ENCODE measurements at places on chromosomes 1 and 21.

- DNase-seq, result no peak
Observed at GRCh38 chr1:217133092-217133491, 409.9 kb upstream of the ESRRG start.

GRCh38 chr1:81125672-81126071, 675.1 kb upstream of the ADGRL2 start:
- no peak for DNase-seq

- DNase-seq, result no peak
Observed at GRCh38 chr1:230753191-230753585, 6.0 kb downstream of the CAPN9 start.

DNA sequence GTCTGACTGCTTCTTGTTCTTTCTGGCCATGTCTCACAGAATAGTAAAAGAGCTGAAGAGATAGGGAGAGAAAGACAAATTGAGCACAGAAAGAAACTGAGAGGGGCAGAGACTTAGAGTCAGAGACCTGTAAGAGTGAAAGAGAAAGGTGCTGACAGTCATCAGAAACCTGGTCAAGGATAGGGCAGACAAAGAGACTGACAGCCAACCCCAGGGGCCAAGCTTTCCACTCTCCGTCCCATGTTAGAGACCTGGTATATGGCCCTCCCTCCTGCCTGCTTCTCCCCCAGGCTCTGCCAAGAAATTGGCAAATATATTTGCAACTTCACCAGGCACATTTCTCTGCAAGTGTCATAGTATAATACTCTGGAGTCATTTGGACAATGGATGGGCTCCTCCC, 64.6 kb downstream of the RHBG start:
- no peak for DNase-seq

DNA sequence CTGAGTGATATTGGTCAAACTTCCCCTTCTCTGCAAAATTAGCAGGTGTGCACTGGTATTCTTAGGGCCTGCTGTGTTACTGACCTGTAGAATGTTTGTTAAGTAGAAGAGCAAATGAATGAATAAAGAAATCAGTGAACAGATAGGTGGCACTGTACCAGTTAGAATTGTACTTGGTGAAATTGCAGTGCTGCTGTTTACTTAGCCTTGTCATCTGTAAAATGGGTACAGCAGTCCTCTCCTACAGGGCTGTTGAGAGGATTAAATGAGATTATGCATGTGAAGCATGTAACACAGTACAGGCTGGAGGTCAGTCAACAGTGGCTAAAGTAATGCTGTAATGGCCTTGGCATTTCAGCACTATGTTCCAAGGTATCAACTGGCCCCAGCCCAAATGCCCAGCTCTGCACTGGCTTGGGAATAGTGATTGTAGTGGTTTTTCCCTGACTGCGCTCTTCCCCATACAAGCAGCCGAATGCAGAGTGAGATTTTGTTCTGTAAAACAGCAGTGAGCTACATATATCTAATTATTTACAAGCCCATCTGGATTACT, 10.5 kb downstream of the VANGL1 start:
- DNase-seq, result no peak

DNA sequence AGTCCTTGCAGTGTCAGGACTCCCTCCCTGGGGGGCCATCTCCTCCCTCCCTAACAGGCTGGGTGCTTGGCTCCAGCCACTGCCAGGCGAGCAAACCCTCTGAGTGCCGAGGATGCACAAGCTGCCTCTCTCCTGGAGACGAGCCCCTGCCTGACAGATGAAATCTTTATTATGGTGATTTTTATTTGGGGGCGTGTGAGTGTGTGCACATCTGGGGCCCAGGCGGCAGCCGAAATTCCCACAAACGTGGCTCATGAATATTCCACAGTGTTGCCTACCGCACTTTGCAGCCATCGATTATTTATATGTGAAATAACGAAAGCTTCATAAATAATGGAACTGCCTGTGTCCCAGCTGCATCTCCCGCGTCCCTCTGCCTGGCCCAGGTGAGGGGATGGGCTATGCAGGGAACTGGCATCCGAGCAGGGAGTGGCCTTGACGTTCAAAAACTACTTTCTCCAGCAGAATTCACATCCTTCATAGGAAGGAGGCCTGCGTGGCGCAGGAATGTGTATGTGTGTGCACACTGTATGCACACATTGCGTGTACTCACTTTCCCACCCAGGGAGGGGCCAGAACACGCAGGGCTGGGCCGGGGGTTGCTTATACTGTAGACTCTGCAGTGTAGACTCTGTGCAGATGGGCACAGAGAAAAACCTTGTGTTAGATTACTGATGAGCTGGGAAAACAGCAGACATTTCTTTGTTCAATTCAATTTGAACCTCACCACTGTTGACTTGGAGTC, 73.1 kb downstream of the UBIAD1 start:
- no peak for DNase-seq

- DNase-seq, result no peak
Observed at GRCh38 chr1:203065986-203066385, 19.8 kb downstream of the MYOG start.

All from GM12892 (cell line).